ENCODE measurements at places on chromosomes 3 and 15. TPM values are rescaled to one million over a fixed set of nuclear protein-coding genes. Genes with fewer than 3 reads are reported as not detected.

DNA sequence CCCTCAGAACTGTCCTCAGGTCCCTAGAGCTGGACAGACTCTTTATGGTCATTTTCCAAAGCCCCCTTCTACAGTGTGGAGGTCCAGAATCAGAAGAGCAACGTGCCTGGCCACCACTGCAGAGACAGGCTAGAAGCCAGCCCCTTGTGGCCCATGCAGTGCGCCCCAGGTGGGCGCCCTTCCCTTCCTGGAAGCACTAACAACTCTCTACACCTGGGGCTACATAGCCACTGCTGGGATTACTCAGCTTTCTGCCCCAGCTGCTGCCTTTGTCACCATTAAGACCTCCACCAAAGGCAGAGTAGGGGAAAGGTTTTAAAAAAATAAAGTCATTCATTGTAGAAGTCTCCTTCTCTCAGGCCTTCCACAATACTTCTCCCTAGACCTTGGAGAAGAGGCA, 2.3 kb downstream of the RASGRP1 start:
- DNase-seq, result no peak

GRCh38 chr3:181210275-181210674, 220.7 kb upstream of the DNAJC19 start:
- no peak for DNase-seq

DNA sequence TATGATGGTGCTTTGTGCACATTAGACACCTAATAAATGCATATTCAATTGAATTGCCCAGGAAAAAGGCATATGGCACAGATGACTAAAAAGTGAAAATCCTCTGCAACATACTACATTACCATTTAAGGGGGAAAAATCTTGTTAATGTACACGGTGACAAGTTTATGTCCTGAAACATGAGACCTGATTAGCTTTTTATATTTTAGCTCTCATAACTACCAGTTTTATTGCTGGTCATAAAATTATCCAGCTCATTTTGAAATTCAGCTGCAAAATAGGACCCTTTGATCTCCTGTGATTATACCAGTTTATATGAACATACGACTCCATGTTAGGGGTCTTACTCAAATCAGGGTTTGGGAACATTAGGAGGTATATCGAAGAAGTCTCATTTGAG, 684.6 kb upstream of the CCDC54 start:
- DNase-seq, result no peak

The RBP2 gene
- total RNA-seq, result not detected

The ASB14 gene
- total RNA-seq, result not detected

GRCh38 chr15:74302821-74303359, 64.6 kb downstream of the CYP11A1 start:
- no peak for DNase-seq

DNA sequence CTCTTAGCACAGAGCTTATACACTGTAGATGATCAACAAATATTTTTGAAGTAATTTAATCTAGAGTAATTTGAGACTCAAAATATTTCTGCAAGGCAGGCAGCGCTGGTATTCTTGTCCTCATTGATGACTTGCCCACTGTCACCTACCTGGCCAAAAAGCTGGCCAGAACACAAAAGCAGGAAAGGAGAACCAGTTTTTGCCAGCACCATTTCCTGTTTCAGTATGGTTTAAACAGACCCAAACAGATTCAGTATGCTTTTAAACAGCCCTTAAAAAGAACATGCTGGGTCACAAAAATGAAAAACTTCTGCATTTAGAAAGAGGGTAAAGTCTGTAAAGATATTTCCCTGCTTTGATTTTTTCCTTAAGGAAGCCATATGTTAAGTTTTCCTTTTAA, 42.3 kb upstream of the ZNF280D start:
- no peak for DNase-seq

DNA sequence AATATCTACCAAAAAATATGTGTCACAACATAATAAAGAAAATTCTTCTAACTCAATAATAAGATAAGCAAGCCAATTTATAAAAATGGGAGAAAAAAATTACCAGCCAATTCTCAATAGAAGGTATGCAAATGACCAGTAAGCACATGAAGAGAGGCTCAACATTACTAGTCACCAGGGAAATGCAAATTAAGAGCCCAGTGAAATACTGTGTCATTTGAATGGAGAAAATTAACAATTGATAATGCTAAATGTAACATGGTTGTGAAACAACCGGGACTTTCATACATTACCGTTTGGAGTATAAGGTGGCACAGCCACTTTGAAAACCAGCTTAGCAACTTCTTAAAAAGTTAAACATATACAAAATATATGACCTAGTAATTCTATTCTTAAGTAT, 460.7 kb downstream of the IGSF11 start:
- DNase-seq, result no peak

GRCh38 chr3:108736821-108737220, 20.4 kb downstream of the RETNLB start:
- DNase-seq, result no peak

The RLBP1 gene
- total RNA-seq, result not detected

The MAP2K5 gene
- 13.5 TPM for total RNA-seq

The LSAMP gene
- total RNA-seq, result 3.9 TPM

- no peak for DNase-seq
Measured at GRCh38 chr3:133948131-133948810, 52.6 kb upstream of the RAB6B start.

The ST6GAL1 gene
- total RNA-seq, result 37.8 TPM

GRCh38 chr3:72652395-72652794, 195.8 kb downstream of the SHQ1 start:
- no peak for DNase-seq

DNA sequence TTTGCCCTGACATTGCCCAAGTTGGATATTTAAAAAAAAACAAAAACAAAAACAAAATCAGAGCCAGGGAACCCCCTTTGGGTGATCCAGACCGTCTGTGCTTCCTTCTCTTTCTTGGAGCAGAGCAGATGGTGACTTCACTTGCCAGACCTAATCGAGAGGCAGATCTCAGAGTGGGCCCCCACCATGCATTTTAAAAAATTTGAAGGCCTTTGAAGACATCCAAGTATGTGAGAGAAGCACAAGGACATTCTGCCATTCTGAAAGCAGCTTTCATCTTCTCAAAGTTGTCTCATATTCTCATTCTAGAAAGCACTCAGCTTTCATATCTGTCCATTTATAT, 93.3 kb downstream of the SV2B start:
- no peak for DNase-seq

DNA sequence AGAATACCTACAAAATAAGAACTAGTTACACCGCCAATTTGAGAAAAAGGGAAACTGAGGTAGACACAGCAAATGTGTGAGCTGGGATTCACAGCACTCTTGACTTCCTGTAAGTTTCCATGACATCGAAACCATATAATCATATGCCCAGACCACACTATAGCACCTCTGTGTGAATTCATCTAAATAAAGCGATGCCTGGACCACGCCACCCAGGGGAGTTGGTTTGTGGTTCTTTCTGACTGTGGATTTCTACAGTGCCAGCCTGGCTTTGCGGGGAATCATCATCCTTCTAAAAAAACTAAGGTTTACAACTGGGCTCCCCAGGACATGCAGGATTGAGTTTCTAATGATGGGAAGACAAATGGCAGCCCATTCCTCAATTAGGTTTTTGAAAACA, 23.5 kb upstream of the CA12 start:
- no peak for DNase-seq

- DNase-seq, result no peak
Measured at GRCh38 chr3:56989169-56989976, 71.1 kb upstream of the SPATA12 start.

- DNase-seq, result no peak
Measured at GRCh38 chr3:48412375-48413001, 17.4 kb downstream of the PLXNB1 start.

DNA sequence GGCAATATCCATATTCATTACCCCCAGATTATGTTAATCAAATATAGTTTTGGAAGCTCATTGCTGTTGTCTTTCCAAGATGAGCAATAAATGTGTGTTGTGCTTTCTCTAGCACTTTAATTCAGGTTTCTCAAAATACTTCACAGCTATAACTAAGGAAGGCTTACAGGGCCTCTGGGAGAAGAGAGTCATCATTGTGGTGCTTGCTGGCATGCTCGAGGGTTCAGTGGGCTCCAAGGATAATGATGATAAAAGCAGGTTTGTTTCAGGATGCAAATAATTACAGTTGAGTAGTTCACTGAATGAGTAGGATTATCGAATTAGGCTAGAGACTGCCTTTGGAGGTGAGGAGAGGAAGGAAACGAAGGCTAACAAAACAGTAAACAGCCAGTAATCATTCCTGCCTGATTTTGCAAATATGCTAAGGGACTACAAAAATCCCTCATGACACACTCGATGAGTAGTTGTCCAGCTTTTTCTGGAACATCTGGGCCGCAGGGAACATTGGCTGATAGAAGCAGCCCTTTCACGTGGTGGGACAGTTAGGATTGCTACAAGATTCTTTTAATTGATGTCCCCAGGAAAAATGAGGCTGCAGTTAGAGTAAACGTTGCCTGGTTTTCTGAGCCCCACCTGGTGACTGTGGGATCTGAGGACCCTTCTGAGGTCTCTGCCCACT, 54.1 kb downstream of the SLC7A14 start:
- no peak for DNase-seq

The TTLL13 gene
- not detected for total RNA-seq

DNA sequence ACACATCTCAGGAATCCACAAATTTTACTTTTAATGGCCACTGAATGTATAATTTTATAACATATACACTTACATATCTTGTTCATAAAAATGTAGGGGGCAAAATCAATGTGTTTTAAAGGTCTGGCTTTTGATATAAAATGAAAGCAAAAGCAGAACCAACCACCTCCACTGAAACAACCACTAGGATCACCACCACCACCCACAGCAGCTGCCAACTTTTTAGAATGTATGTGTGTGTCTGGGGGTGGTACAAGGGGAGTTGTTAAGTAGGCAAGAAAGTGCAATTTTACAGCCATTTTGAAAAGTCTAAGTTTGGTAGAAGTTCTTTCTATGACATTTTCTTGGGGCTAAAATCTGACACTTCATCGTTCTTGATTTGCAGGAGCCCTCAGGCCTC, 44.0 kb downstream of the OTOL1 start:
- DNase-seq, result no peak

GRCh38 chr3:78974181-78974790, 793.5 kb downstream of the ROBO1 start:
- no peak for DNase-seq

DNA sequence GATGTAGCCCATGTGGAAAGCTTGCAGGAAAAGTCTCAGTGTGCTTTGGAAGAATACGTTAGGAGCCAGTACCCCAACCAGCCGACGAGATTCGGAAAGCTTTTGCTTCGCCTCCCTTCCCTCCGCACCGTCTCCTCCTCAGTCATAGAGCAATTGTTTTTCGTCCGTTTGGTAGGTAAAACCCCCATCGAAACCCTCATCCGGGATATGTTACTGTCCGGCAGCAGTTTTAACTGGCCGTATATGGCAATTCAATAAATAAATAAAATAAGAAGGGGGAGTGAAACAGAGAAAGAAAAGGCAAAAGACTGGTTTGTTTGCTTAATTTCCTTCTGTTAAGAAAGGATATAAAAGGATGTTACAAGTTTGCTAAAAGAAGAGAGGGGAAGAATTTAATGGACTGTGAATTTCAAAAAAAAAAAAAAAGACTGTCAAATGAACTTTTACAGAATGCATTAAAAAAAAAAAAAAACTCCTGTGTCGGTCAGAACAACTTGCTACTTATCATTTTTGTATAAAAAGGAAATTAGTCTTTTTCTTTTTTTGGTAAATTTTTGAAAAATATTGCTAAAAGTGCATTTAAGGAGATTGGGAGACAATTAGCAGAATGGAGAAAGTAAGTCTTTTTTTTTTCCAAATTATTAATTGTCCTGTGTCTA, 7.0 kb downstream of the NR2F2 start:
- DNase-seq, result no peak

The FEZF2 gene
- total RNA-seq, result not detected

The TMEM207 gene
- total RNA-seq, result not detected

The GOLGA8H gene
- total RNA-seq, result not detected

DNA sequence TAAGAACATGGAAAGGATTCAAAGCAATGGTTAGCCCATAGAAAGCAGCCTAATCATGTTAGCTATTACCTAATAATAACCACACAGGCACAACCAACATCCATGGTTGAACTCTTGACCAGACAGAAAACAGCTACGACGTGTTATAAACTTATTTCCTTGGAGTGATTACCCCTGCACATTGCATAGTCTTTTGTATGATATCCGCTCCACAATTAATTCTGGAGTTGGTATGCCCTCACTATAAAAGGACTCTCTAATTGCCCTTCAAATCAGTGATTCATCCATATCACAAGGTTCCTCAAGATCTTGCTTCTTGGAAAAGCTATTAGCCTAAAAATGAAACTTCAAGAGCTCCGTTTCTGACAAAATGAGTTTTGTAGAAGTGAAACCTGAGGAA, 117.9 kb downstream of the SYNPR start:
- no peak for DNase-seq

The PLA2G4D gene
- total RNA-seq, result 26.5 TPM

DNA sequence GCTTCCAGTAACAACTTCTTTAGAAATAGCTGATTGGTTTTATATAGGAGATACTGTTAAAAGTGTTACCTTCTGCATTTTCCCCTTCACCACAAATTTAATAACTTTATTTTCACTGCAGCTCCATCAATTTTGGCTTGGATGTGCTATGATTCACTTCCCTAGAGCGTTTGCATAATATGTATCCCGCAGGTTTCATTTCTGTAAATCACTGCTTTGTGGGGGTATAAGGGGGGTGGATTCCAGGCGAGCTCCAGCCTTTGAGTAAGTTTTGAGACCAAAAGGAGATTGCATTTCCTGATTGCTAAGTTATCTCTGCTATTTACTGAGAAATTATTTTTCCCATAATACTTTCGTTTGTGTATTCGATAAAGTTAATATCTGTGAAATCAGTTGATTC, 232.6 kb downstream of the TBL1XR1 start:
- no peak for DNase-seq

DNA sequence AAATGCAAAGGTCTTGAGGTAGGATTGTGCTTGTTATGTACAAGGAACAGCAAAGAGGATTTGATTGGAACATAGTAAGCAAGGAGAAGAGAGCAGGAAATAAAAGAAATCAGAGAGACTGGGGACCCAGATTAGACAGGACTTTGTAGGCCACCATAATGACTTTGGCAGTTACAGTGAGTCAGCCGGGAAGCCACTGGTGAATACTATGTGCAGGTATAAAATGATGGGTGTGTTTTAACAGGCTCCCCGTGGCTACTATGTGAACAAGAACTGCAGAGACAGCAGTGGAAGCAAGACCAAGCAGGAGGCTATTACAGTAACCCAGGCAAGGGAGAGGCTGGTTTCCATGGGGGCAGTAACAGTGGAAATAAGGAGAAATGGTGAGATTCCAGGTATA, 55.2 kb downstream of the NPTN start:
- DNase-seq, result no peak

The CRYGS gene
- total RNA-seq, result not detected

DNA sequence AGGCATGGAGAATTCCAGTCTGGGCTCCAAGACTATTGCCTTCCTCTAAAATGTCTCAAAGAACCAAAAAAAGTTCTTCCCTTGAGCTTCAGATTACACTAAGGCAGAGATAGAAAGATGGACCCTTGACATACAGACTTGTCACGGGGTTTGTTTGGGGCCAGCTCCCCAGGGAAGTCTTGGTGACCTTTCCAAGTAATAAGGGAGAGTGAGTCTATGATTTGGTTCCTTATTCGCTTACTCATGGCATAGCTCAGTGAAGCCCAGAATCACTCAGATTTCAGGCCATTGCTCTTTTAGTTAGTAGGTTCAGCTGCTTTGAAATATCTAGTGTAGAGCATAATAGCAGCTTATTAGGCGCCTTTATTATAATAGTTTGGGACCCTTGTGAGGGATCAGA, 90.3 kb downstream of the PLCL2 start:
- DNase-seq, result no peak

The FBXO40 gene
- total RNA-seq, result not detected

The THAP10 gene
- total RNA-seq, result 2.7 TPM

Measured in vagina (tissue), 2 donors.